ENCODE measurements at places on chromosomes 12 and 14. TPM values are rescaled to one million over a fixed set of nuclear protein-coding genes. Genes with fewer than 3 reads are reported as not detected.
A peak's percentile ranks its signal among the peaks of the same experiment; 100 is the strongest.

DNA sequence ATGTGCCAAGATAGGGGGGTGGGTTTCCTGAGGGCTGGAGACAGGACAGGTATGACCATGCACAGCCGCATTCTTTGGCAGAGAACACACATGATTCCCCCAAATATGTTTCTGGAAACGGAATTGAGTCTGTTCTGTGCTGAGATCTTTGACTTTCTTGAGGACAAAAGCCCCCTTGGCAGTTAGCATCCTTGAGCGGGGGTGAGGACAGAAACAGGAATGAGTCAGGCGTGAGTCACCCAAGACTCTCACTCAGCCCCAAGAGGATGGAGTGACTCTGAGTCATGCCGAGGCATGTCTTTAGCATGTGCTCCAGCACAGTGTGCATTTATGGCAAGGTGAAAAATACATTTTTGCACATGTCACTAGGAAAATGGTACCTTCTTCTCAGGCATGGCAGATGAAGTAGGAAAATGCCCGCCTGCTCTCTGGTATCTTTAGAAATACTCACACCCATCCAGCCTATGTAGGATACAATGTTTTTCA, 52.1 kb downstream of the DAD1 start:
- DNase-seq = peak; percentile 73

DNA sequence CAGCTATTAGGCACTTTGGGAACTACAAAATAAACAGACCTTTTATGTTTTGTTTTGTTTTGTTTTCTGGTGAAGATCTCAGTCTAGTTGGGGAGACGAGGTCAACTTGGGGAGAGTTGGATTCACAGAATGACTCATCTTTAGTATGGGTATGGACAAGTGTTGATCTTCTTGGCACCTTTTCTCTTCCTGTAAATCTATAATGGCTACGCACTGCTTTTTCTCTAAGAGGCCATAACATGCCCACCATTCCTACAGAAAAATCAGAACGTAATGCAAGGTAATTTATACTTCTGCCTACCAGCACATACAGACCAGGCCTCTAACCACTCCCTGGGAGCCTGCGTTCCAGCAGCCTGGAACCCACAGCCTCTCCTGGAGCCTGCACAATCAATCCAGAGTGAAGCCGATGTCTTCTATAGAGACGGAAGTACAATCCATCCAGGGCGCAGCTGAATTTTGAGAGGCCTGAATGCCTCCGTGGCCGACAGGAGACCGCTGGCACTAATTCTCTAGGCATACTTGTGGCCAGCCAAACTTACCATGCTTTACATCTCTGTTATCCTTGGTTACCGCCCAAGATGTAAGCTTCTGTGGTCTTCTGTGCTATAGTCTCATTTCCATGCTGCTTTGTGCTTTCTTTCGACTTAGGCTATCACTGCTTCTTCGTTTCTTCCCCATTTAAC, 717 bp downstream of the PPHLN1 start:
- no peak for DNase-seq

The WSCD2 gene
- 0.51 TPM for total RNA-seq

GRCh38 chr14:64817631-64818030, 62.1 kb downstream of the SPTB start:
- DNase-seq = no peak

The TMTC1 gene
- total RNA-seq = 54.6 TPM

The C12orf60 gene
- 2.7 TPM for total RNA-seq

GRCh38 chr14:61325166-61325565, 3.8 kb downstream of the PRKCH start:
- no peak for DNase-seq

GRCh38 chr12:104750061-104750460, 208.0 kb downstream of the SLC41A2 start:
- no peak for DNase-seq

- DNase-seq = peak; percentile 89
Observed at GRCh38 chr12:6961695-6962284, 8.7 kb downstream of the PHB2 start.

DNA sequence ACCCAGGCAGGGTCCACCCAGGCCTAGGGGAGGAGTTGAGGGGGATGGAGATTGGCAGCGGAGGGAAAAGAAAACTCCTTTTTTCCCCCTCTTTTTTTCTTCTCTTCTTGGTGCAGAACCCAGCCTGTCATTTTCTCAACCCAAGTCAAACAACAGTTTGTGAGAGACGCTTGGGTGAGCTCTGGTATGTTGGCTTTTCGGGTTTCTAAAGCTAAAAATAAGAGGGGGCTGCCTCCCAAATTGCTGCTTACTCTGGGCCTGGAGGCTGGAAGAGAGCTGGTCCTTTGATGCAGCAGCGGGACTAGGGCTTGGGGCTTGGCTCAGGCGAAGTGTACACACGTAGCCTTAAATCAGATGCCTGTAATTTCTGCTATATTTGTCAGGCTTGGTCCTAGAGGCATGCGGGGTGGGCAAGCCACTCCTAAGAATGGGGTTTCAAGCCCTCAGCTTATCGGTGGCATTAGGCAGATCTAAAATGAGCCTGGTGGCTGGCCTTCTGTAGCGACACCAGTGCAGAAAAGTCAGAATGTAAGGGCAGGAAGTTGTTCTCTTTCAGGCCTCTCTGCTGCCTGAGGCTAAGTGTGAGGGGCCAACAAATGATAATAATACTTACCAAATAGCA, 816 bp upstream of the SLC8A3 start:
- DNase-seq = no peak

The VDR gene
- 3.0 TPM for total RNA-seq

The PLA2G1B gene
- total RNA-seq = not detected

DNA sequence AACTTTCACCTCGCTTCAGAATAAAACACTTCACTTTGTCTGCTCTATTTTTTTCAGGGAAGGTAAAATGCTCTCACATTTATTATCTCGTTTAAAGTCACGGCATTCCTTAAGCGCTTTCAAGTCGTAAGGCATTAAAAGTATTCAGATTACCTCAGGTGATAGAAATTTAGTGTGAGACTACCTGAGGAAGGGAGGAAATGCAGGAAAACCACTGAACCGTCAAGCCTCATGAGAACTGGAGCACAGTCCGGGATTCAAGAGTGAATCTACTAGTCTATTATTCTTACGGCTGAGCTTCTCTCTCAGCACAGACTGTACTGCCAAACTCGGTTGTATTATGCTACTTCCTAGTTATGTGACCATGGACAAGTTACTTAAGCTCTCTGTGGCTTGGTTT, 8.3 kb upstream of the PPFIBP1 start:
- no peak for DNase-seq

GRCh38 chr12:46692606-46693005, 133.2 kb downstream of the SLC38A4 start:
- no peak for DNase-seq

The GPX2 gene
- not detected for total RNA-seq

The IFNG gene
- not detected for total RNA-seq

The PLEKHG7 gene
- total RNA-seq = not detected

- DNase-seq = no peak
Observed at GRCh38 chr14:104387022-104388010, 192.2 kb upstream of the C14orf180 start.

- DNase-seq = no peak
Observed at GRCh38 chr12:49541911-49542505, 3.2 kb downstream of the KCNH3 start.

The LALBA gene
- total RNA-seq = not detected

- no peak for DNase-seq
Observed at GRCh38 chr14:28307506-28307905, 459.1 kb upstream of the FOXG1 start.

GRCh38 chr12:107329569-107330324, 236.4 kb upstream of the CRY1 start:
- DNase-seq = no peak

GRCh38 chr12:80230068-80230467, 130.7 kb downstream of the OTOGL start:
- DNase-seq = no peak

The COX8C gene
- total RNA-seq = not detected

DNA sequence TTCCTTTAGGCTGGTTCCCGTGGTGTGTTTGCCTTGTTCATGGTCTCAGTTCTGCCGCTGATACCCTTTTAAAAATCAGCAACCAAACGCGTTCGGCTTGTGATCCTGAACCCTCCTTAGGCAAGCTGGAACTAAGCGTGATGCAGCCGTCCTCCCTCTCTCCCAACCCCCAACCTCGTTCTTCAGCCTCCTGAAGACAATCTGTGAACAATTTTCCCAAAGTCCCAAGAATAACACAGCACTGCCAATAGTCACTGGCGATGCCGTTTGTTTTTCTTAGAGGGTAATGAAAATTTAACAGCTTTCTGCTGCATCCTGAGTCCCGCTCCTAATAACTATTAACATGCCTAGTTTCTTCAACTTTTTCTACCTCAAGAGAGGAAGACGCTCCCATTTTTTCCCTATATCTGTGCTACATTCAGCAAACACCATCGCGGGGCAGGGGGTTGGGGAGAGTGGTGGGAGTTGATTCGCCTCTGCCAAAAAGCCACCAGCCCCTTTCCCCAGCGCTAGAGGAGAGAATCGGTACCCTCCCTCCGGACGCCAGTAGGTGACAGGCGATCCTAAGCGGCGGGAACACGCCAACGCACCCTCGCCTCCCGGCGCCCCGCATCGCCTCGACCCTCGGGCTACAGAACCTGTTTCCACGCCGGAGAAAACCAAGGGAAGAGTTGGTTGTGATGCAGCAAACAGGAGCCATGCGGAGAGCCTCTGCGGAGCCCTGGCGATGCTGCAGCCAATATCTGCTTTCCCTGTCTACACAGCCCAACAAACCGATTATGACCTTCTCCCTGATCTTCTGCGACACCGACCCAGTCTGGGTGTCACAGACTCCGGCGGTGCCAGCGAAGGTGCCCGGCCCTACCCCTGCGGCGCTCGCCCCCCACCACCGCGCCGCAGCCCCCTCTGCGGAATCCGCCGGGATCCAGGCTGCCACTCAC, 752 bp downstream of the PRICKLE1 start:
- DNase-seq = peak; percentile 75

All from right cardiac atrium (tissue), 5 donors.